Caco-2 (cell line): ENCODE measurements at places on chromosomes 2 and 18. TPM values are rescaled to one million over a fixed set of nuclear protein-coding genes. Genes with fewer than 3 reads are reported as not detected.
A peak's percentile ranks its signal among the peaks of the same experiment; 100 is the strongest.

The TNFAIP6 gene
- total RNA-seq = not detected in 2 replicates

The CCDC68 gene
- 6.9 and 7.6 TPM in 2 replicates for total RNA-seq

The MOCOS gene
- total RNA-seq = 4.1 and 5.5 TPM in 2 replicates

The NYAP2 gene
- total RNA-seq = 0.07 and 0.11 TPM in 2 replicates

The UGT1A10 gene
- total RNA-seq = 0.77 and 1.0 TPM in 2 replicates

The CD302 gene
- total RNA-seq = 7.5 and 7.6 TPM in 2 replicates

The VIT gene
- total RNA-seq = 0.51 and 1.2 TPM in 2 replicates

The SS18 gene
- total RNA-seq = 34.5 and 34.6 TPM in 2 replicates

The POTEJ gene
- not detected in 2 replicates for total RNA-seq

The ALK gene
- total RNA-seq = 0.11 TPM in 1 of 2 replicates, not detected in the other

The RAB6C gene
- total RNA-seq = not detected in 2 replicates

The ZEB2 gene
- total RNA-seq = not detected in 2 replicates

- no peak for DNase-seq
- no peaks in the 10 kb centered on the region for H3K36me3 ChIP-seq
- no peak overlapping the region for H3K27ac ChIP-seq
- peaks cover 42% of the 10 kb centered on the region for H3K4me1 ChIP-seq
- no peaks in the 10 kb centered on the region for H3K27me3 ChIP-seq
These were observed 72.0 kb upstream of the FN1 start for GRCh38 chr2:215507836-215508235.

GRCh38 chr2:188569431-188570165 is 277.9 kb downstream of the GULP1 start:
- no peak overlapping the region for H3K4me3 ChIP-seq
- H3K4me1 ChIP-seq = peaks cover 7% of the 10 kb centered on the region; the same call in 1 of the 2 replicates
- H3K27me3 ChIP-seq = no peaks in the 10 kb centered on the region
- no peaks in the 10 kb centered on the region for H3K36me3 ChIP-seq
- no peak for DNase-seq

- no peak overlapping the region for H3K27ac ChIP-seq
- H3K4me1 ChIP-seq = no peaks in the 10 kb centered on the region
- H3K27me3 ChIP-seq = no peaks in the 10 kb centered on the region
- no peak for DNase-seq
- H3K36me3 ChIP-seq = no peaks in the 10 kb centered on the region
These were observed 41.9 kb downstream of the KCNJ3 start for GRCh38 chr2:154740361-154740760.

DNA sequence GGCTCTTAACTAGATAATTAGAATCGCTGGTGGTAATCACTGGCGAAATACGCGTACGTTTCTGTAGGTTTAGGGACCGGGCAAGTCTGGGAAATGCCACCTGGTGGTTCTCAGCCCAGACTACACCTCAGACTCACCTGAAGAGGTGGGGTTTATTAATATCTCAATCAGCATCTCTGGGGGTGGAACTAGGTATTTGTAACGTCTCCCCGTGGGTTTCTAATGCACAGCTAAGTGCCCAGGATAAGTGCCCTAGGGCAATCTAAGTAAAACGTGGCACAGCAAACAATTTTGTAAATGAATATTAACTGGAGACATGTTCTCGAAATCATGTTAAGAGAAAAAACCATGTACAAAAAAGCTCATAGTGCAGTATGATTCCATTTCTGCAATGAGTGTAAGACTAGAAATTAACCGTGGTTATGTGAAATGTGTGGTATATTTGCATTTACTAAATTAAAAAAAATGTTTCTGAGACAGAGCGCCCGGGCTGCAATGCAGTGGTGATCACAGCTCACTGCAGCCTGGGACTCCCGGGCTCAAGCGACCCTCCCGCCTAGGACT is 760 bp upstream of the CNOT11 start:
- peaks cover 30% of the 10 kb centered on the region for H3K4me1 ChIP-seq
- no peaks in the 10 kb centered on the region for H3K27me3 ChIP-seq
- peak; percentile 82 for DNase-seq
- peak overlapping the region; percentile 83 for H3K27ac ChIP-seq
- peak overlapping the region; percentile 66 for H3K4me3 ChIP-seq
- H3K36me3 ChIP-seq = peaks cover 1% of the 10 kb centered on the region; the same call in 1 of the 2 replicates

DNA sequence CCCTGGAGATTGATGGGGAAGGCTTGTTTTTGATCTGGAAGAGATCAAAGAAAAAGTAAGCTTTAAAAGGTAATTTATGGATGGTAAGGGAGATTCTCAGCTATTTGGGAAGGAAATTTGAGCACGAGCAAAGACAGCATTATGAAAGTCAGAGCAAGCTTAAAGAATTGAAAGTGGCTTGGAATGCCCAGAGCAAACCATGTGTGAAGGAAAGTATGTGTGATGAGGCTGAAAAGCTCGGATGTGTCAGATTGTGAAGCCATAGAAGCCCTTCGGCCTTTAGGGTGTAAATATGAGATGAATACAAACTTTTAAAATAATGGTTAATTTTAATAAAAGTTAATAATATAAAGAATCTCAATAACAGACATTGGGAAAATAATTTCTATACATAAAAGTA is 377.4 kb upstream of the DSEL start:
- no peak for DNase-seq
- no peak overlapping the region for H3K4me3 ChIP-seq
- H3K36me3 ChIP-seq = no peaks in the 10 kb centered on the region
- H3K27ac ChIP-seq = no peak overlapping the region

- no peak overlapping the region for H3K27ac ChIP-seq
- no peaks in the 10 kb centered on the region for H3K27me3 ChIP-seq
- peak; percentile 71 for DNase-seq
- no peak overlapping the region for H3K4me3 ChIP-seq
These were observed 49.7 kb downstream of the LIMS1 start for GRCh38 chr2:108583903-108584520.

DNA sequence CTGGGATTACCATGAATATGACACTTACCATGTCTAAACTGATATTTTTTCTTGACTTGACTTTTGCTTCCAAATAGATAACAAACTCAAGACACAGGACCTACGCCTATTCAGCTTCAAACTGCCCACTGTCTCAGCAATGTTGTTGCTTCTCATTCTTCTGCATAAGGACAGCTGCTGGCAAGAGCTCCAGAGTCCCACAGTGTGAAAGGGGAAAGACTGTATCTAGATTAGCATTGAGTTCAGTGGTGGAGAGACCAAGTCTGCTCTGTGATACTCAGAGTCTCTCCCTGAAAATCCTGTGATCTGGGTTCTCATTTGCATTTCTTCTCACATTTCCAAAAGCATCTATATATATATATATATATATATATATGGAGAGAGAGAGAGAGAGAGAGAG is 247.9 kb upstream of the NT5C1B start:
- no peak overlapping the region for H3K4me3 ChIP-seq
- no peaks in the 10 kb centered on the region for H3K36me3 ChIP-seq
- H3K27me3 ChIP-seq = no peaks in the 10 kb centered on the region
- H3K4me1 ChIP-seq = peaks cover 24% of the 10 kb centered on the region
- no peak for DNase-seq

GRCh38 chr2:100214265-100214971 is 72.0 kb upstream of the AFF3 start:
- H3K4me3 ChIP-seq = no peak overlapping the region
- no peak overlapping the region for H3K27ac ChIP-seq
- H3K36me3 ChIP-seq = no peaks in the 10 kb centered on the region
- H3K27me3 ChIP-seq = no peaks in the 10 kb centered on the region
- H3K4me1 ChIP-seq = no peaks in the 10 kb centered on the region
- no peak for DNase-seq

- no peak overlapping the region for H3K27ac ChIP-seq
- H3K4me3 ChIP-seq = no peak overlapping the region
- H3K27me3 ChIP-seq = no peaks in the 10 kb centered on the region
- no peak for DNase-seq
These were observed 97.2 kb downstream of the PID1 start for GRCh38 chr2:229173825-229174359.

DNA sequence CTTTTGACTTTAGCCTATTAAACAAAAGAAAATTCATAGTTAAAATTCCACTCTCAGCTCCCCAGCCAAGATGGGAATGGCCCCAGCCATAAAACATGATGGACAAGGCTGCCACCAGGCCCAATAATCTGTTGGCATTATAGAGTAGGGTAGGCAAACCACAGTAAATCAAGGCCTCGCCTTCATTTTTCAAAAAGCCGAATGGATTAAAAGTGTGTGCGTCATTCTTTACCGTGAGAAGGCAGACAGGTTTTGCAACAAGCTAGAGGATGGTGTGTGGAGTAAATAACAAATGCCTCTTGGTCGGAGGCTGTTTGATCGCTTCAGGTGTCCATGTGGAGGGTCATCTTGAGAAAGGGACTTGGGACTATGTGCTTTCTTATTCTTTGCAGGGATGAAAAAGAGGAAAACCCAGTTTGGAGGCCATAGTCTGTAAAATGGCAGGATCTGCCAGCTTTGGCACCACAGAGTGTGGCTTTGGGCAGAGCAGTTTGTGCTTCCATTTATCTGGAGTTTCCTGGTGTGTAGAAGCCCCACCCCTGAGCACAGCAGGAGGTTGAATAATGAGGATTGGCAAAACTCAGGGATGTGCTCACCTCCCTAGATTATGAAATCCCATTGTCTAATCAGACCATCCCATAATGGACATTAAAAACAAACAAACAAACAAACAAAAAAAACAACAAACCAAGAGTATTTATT is 57.1 kb upstream of the ITGB6 start:
- H3K4me3 ChIP-seq = no peak overlapping the region
- no peaks in the 10 kb centered on the region for H3K36me3 ChIP-seq
- H3K4me1 ChIP-seq = peaks cover 15% of the 10 kb centered on the region; the same call in 1 of the 2 replicates
- peak overlapping the region; percentile 19 for H3K27ac ChIP-seq
- no peak for DNase-seq
- no peaks in the 10 kb centered on the region for H3K27me3 ChIP-seq

DNA sequence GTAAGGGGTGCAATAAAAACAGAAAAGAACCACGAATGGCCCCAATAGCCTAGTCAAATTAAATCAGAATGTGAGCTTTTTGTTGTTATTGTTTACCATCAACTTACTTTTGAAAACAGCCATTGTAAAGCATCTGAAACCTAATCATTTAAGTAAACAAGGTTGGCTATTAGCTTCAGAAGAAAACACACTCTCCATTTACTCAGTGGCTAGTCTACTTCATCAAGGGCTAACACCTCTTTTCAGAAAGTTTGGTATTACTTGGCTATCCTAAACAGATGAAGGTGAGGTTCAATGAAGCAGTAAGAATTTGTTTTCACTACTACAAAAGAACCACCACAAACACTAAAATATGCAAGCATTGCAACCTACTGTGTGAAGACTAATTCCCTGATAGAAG is 398.0 kb downstream of the CDH2 start:
- no peak overlapping the region for H3K4me3 ChIP-seq
- H3K27ac ChIP-seq = no peak overlapping the region
- H3K36me3 ChIP-seq = no peaks in the 10 kb centered on the region

DNA sequence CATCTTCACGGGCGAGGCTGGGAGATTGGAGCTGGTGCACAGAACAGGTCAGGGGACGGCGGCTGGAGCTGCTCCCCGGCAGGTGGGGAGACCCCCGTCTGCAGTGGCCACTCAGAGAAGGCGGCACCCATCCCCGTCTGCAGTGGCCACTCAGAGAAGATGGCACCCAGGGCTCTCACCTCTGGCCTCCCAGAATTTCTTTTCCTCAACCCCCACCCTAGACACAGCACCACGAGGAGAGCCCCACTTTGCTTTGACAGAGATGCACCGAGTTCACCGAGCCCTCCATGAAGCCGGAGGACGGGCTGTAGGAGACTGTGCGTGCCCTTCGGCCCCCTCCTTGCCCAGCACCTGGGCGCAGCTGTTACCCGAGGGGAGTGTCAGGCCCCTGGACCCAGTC is 201.6 kb upstream of the SALL3 start:
- no peaks in the 10 kb centered on the region for H3K4me1 ChIP-seq
- H3K36me3 ChIP-seq = no peaks in the 10 kb centered on the region
- H3K27ac ChIP-seq = no peak overlapping the region

DNA sequence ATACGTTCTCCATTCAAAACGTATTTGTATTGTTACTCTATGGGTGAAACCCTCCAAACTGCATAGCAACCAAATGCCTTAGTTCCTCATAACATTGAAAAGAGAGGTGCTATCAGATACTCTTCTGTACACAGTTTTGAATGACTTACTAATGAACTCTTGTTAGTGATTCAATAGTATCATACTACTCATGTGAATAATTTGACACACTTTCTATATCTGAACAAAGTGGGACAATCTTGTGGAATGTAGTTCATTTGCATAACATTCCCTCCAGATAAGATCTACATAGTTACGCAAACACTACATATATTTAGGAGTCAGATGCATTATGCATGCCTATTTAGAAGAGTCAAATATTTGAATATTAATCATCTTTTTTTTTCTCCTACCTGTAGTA is 232.0 kb upstream of the NRXN1 start:
- H3K4me3 ChIP-seq = no peak overlapping the region
- H3K27me3 ChIP-seq = no peaks in the 10 kb centered on the region
- H3K4me1 ChIP-seq = no peaks in the 10 kb centered on the region
- no peak for DNase-seq
- H3K36me3 ChIP-seq = no peaks in the 10 kb centered on the region

DNA sequence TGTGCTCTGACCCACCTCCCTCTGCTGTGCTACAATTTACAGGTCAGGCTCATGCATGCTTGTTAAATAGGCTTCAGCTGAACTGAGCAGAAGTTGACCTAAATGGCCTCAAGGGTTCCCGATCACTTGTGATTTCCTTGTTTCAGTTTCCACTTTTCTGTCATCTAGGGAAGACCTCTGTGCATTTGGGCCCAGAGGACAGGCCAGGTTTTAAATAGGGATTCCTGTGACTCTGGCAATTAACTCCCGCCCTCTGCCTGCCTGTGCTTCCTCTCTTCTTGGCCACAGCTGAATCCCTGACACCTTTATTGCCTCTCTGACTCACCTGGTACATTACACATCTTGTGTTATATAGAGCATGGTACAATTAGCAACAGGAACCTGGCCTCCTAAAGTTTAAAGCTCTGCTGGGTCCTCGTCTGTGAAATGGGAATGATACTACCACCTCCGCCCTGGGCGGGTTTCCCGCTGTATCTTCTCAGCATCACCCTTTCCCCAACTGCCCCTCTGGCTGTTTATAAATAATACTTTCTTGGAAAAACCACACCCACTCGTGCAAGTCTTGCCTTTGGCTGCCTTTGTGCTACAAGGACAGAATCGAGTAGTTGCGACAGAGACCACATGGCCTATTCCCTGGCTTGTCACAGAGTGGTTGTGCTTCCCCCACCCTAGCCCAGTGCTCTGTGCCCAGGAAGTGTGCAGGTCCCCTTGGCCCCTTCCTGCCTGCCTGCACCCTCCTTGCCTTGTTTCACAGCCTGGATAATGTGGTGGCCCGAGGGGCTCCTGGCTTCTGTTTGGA is 7.9 kb downstream of the CABLES1 start:
- peaks cover 42% of the 10 kb centered on the region for H3K4me1 ChIP-seq
- peak overlapping the region; percentile 95 for H3K27ac ChIP-seq
- H3K4me3 ChIP-seq = no peak overlapping the region
- DNase-seq = peak; percentile 48
- no peaks in the 10 kb centered on the region for H3K27me3 ChIP-seq
- H3K36me3 ChIP-seq = peaks cover 5% of the 10 kb centered on the region

GRCh38 chr2:164879901-164880535 is 38.4 kb upstream of the COBLL1 start:
- DNase-seq = no peak
- no peak overlapping the region for H3K4me3 ChIP-seq
- H3K4me1 ChIP-seq = no peaks in the 10 kb centered on the region
- H3K27me3 ChIP-seq = no peaks in the 10 kb centered on the region

- no peak for DNase-seq
- H3K36me3 ChIP-seq = no peaks in the 10 kb centered on the region
- H3K27me3 ChIP-seq = no peaks in the 10 kb centered on the region
These were observed 402.8 kb downstream of the ZEB2 start for GRCh38 chr2:144117086-144117485.
